ENCODE measurements at places on chromosomes 6 and 20.

DNA sequence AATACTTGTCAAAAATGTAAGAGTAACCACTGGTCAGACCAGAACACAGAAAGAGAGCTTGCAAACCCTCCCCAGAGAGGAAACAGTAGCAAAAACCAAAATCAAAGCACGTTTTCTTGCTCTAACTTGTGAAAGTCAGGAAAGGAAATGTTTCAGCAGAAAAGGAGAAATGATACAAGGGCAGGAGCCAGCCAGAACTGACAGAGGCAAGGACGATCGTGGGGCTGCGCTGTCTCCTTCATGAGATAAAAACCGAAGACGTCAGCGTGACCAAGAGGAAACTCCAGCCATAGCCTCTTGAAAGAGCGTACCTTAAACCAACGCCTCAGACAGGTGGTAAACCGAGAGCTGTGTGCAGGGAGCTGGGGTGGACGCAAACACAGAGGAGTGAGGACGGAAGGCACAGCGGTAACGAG, 27.5 kb downstream of the LAMA5 start:
- DNase-seq, result no peak

DNA sequence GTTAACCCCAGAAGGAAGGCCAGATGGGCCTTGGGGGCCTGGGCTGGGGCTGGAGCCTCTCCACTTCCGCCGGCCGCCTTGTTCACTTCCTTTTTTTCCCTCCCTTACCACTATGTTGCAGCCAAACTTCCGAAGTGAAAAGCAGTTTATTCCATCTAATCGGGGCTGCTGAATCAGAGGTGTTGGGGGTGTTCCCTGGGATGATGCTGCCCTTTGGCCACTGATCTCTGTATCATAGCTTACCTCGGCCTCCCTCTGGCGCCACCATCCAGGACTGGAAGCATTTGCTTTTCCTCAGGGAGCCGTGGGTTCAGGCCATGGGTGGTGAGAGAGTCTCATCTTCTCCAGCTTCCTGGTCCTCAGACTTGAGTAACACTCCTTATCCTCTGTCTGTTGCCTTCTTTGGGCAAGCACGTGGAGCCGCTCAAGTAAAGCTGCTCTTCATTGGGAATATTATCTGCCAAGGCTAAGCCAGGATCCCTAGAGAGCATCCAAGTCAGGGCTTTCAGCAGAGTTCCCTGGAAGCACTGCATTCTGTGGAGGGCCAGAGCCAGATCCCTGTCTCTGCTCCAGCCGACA, 39.6 kb downstream of the SLX4IP start:
- DNase-seq, result no peak

DNA sequence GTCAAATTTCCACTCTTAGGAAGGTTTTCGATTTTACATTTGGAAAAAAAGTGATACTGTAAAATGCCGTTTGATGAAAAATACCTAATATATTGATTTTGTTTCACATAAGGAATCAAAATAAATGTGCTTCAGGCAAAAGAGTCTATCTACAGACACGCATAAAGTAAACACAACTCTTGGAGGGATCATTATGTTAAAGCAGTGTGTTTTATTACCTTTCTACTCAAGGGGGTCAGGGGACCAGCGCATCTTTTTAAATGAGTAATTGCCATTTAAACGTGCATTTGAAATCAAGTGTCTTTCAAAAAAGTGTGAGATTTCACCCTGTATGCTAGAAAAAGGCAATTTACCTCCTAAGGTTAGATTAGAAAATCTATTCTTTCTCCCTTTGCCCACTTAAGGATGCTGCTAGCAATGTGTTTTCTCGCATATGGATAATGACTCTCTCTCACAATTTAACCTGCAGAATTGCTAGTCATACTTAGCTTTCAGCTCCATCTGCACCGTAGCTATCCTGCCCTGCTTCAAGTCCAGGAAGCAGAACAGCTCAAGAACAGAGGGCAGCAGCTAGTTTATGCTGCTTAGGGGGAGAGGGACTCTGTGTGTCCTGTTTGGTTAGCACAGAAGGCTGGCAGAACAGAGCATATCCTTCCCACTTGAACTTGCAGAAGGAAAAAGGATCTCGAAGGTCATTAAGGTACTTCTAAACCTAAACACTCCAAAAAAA, 35.0 kb downstream of the NKAIN2 start:
- DNase-seq, result no peak

- no peak for DNase-seq
These were observed 45.5 kb downstream of the MLIP start for GRCh38 chr6:54156650-54157250.

DNA sequence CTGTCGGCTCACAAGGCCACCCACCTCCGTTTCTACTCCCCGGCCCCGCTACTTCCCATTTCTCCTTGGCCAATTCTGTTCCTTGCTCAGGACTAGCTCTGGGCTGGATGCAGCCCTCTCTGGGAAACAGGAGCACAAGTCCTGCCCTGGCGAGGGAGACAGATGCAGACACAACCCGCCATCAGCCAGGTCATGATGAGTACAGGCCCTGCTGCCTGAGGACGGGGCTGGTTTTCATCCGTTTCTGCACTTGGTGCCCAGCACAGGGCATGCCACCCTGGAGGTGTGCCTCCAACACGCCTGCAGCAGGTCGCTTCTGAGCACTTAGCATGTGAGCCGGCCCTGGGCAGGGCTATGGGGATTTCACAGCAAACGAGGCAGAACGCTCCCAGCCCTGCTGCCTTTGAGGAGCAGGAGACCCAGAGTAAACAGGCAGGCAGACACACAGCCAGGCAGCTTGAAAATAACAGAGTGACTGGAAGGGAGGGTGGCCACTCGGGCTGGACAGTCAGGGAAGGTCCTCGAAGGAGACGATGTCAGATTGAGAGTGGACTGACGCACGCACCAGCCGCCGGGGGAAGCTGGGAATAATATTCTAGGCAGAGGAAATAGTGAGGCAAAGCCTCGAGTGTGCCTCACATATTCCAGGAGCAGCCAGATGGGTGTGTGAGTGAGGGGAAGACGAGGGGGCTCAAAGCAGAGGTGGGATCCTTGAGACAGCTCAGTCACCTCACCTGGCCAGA, 21.2 kb upstream of the VSTM2L start:
- DNase-seq, result no peak

- DNase-seq, result no peak
These were observed 595.5 kb downstream of the COL12A1 start for GRCh38 chr6:74610352-74610751.

- no peak for DNase-seq
These were observed 213.2 kb upstream of the MANEA start for GRCh38 chr6:95364016-95364604.

DNA sequence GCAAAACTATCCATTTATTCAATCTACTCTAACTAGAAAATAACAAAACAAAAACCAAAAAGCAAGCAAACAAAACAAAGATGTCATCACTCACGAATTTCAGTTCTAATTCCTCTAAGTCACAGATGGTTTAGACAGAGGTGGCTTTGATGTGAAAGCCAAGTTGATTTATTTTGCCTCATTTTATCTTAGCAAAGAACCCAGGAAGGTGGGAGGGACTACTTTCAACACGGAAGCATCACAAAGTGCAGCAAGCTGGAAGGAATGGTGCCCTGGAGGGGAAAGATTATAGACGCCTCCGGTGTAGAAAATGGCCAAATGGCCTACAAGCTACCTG, 88.4 kb downstream of the LAMP5 start:
- no peak for DNase-seq

DNA sequence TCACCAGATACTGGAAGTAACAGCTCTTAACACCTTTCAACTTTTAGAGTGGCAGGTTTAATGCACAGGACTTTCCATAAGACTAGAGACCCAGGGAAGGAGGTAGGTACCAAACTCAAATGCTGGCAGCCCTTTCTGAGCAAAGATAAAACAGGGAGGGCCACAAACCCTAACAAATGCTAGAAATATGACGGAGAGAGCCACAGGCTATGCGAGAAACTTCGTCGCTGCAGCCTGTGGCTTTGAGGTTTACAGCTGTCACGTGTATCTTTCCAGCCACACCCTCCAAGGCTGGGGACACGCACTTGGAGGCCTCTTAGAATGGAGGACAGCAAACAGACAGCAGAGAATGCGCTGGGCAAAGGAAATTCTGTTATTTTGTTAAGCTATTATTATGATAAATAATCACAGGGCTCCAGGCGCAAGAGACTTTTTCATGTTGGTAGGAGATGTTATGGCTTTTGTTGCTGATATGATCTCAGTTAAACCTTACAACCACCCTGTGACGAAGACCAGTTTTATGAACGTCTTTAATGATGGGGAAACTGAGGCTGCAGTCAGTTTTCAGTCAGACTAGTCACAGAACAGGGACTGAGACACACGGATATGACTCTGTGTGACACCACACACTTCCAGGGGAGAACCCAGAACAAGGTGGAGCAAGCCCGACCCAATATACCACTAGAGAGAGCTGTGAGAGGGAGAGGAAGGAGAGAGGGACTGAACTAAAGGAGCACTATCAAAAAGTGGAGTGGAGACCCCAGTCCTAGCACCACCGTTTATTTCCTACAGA, 2.0 kb downstream of the TRAM2 start:
- no peak for DNase-seq

All from stimulated activated CD4-positive, alpha-beta T cell treated with anti-CD3 and anti-CD28 coated beads, Interleukin-1b, Interleukin-23, amount 100 ng/mL, for 1 hour (primary cell).